Bronchus fibroblast of lung (primary cell): ENCODE measurements at places on chromosomes 6 and 20. TPM values are rescaled to one million over a fixed set of nuclear protein-coding genes. Genes with fewer than 3 reads are reported as not detected.

Gene FRK
- total RNA-seq = 0.15 and 0.17 TPM in 2 replicates

Gene SMOC2
- total RNA-seq = not detected in 2 replicates

Gene ARMH2
- total RNA-seq = not detected in 2 replicates

Gene DOP1A
- total RNA-seq = 3.3 and 7.2 TPM in 2 replicates

Gene OR2B6
- not detected in 2 replicates for total RNA-seq

Gene SLX4IP
- 3.0 and 3.4 TPM in 2 replicates for total RNA-seq

Gene HMGCLL1
- 0.34 and 0.89 TPM in 2 replicates for total RNA-seq
